NCI-H446 treated with DMSO at 0.1 percent for 48 hours (cell line): ENCODE measurements at places on chromosomes 1 and 21.

DNA sequence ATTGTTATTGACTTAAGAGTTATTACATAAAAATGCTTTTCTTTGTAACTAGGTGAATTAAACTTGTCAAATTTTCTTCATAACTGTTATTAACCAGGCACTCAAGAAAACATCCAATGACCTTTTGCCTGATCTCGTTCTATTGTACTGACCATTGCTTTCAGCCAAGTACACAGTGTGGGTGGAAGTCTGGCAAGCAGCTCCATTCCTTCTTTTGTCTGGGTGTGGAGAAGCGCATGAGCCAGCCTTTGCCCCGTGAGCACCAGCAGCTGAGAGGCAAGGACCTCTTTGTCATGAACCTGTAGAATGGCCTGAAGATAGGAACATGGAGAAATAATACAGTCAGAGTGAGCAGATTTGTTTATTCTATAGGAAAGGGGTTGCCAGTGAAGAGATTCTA lies 57.5 kb downstream of the IARS2 start:
- no peak for DNase-seq

GRCh38 chr1:93738075-93738622 lies 56.5 kb upstream of the BCAR3 start:
- no peak for DNase-seq

DNA sequence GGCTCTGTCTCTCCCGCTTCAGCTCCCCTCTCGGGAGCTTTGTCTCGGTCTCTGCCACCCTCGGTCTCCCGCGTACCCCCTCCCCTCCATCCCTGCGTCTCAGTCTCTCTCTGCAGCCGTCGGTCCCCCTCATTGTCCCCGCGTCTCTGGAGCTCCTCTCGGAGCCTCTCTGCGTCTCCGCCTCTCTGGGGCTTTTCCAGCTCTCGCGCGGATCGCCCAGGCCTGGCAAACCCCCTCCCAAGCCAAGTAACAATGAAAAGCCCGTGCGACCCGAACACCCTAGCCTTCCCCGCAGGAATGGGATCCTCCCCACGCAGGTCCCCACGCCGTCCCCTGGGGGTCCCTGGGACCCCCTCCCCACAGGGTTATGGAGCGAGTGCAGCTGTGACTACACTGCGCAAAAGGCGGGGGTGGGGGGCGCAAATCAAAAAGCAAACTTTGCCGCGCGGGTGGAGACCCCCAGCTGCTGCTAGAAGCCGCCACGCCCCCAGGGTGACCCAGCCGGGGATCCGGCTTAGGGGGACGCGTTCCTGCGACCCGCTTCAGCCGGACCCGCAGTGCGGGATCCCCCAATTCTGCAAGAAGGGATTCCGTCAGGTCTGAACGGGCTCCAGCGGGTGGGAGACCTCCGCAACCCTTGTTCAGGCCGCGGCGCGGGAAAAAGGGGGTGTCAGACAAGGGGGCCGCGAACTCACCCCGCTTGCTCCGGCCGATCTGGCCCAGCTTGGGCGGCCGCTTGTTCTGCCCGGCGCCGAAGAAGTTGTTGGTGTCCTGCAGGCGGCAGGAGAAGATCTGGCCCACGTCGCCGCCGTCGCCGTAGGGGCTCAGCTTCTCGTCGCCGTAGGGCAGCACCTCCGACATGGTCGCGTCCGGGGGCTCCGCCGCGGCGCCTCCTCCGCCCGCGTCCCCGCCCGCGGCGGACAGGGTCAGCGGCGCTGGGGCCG lies 1.2 kb downstream of the CAMK2N1 start:
- no peak for DNase-seq

GRCh38 chr1:214979191-214979590 lies 103.3 kb upstream of the KCNK2 start:
- no peak for DNase-seq

DNA sequence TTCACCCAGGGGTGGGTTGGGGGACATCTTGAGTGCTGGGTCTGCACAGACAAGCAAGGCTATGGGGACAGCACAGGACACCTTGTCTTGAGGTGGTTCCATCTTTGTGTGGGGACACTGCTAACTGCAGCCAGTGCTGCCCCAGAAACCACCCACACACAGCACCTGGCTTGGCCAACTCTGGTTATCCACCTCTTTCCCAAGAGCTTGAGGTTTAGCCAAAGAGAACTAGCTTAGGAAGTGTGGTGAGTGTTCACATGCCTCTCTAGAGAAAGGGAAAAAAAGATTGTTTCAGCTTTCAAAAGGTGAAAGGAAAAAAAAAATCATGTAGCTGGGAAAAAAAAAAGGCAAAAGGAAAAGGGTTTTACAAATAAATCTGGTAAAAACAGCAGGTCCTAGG lies 32.4 kb downstream of the BCAR3 start:
- no peak for DNase-seq

DNA sequence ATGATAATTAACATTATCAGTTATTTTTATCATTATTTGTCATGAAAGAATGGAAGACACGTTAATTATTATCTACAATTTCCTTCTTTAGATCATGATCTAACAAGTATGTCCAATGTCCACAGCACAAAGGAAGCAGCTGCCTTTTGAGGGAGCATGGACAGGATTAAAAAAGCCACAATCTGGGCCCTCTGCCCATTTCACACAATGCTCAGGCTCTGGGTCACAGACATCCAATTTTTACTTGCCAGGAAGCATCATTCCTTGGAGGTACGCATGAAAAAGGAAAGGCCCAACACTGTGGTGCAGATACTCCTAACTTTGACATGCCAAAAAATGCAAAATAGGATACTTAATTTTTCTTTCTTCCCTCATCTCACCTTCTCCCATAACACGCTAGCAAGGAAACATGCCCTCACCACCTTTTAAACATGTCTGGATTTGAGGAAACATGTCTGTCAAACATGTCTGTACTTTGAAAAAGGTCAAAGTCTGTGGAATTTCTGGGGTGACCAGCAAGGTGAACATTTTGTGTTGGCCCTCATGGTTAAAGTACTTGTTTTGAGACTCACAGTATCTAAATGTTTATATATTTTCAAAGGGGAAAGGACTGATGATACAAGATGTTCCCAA lies 40.0 kb downstream of the GADD45A start:
- DNase-seq: no peak

GRCh38 chr1:39573736-39574624 lies 2.6 kb downstream of the PABPC4 start:
- no peak for DNase-seq

GRCh38 chr1:227010645-227011044 lies 70.6 kb downstream of the COQ8A start:
- no peak for DNase-seq

GRCh38 chr1:203858975-203859374 lies 2.4 kb upstream of the SNRPE start:
- no peak for DNase-seq

GRCh38 chr1:30537279-30537678 lies 186.1 kb downstream of the MATN1 start:
- no peak for DNase-seq

GRCh38 chr1:53470155-53470554 lies 11.0 kb downstream of the DMRTB1 start:
- DNase-seq: no peak

DNA sequence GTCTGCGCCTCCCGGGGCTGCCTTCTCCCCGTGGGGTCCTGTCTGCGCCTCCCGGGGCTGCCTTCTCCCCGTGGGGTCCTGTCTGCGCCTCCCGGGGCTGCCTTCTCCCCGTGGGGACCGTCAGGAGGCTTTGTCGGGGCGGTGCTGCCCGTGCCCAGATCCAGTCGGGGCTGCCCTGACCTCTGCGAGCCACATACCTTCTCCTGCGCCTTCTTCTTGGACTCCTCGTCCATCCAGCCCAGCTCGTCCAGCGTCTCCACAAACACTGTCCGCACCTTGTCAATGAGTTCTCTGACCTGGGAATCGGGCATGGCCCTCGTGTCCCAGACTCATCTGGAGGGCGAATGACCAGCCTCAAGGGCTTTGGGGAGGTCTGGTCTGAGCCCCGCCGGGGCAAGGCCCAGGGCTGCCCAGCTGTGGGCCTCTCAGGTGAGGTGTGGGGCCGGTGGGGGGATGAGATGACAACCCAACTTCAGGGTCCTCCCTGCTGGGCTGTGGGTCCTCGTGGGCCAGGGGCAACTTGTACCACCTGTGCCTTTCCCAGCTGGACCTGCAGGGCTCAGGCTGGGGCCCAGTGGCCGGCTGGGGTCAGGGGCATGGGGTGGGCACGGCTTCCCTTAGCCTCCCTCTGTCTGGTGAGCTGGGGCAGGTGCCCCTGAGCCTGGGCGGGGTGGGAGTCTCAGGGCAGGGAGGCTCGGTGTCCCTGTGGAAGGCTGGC lies 9.4 kb downstream of the PRXL2B start:
- DNase-seq: no peak

- peak; percentile 51 for DNase-seq
These were observed 462.7 kb upstream of the DEPDC1 start for GRCh38 chr1:68959461-68960030.

DNA sequence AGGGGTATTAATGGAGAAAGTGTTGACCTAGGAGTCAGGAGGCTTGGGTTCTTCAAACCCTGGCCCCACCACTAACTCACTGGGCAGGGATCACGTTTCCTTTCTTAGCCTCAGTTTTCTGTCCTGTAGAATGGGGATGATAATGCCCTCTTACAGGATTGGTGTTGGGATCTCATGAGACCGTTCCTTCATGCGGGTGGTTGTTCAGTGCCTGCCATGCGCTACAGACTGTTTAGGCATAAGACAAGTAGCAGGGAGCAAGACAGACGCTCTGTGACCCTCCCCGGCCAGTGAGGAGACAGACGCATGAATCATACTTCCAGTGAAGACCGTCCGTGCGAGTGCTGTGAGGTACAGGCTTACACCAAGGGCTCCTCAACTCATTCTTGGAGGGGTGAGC lies 81.7 kb downstream of the MAN1C1 start:
- DNase-seq: no peak
